ENCODE measurements at places on chromosomes 5 and 9.

DNA sequence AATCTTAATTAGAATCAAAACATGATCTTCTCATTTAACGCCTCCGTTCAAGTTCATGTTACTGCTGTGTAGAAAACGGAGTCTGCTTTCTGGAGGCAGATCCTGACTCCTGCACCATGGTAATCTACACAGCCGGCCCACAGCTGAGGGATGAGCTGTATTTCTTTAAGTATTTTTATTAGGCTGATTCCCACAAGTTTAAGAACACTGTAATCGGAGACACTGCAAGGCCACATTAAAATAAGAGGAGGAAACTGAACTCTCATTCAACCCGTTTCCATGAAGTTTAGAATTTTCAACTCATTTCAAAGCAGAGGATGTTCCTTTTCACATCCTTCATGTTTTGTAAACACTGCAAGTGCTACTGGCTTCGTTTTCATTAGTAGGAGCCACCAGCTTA, 372.2 kb downstream of the NFIB start:
- DNase-seq = no peak

- no peak for DNase-seq
These were observed 155.8 kb upstream of the GRAMD2B start for GRCh38 chr5:126267438-126267837.

DNA sequence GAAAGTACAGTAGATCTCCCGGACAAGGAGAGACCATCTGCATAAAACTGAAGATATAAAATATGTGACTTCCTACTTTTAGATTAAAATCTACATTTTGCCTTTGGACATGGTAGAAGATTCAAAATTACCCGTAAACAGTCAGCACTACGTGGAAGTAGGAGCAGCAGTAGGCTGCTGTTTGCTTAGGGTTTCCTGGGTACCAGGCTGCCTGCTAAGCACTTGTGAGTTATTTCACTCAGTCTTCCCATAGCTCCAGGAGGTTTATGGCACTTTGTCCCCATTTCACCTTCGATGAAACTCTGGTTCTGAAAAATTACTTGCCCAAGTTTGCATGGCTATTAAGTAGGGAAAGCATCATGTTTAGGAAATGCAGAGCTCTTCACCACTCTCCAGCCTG, 92.6 kb downstream of the STK32A start:
- no peak for DNase-seq

DNA sequence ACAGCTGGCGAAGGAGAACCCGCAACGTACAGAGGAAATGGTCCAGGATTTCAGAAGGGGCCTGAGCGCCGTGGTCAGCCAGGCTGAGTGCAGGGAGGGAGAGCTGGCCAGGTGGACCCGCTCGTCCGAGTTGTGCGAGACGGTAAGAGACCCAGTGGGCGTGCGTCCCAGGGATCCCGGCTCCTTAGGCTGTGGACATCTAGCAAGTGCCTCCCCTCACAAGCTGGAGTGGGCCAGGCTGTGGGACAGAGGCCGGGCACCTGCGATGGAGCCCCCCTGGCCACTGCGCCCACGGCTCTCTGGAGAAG, 29.5 kb upstream of the LRRC14B start:
- no peak for DNase-seq

DNA sequence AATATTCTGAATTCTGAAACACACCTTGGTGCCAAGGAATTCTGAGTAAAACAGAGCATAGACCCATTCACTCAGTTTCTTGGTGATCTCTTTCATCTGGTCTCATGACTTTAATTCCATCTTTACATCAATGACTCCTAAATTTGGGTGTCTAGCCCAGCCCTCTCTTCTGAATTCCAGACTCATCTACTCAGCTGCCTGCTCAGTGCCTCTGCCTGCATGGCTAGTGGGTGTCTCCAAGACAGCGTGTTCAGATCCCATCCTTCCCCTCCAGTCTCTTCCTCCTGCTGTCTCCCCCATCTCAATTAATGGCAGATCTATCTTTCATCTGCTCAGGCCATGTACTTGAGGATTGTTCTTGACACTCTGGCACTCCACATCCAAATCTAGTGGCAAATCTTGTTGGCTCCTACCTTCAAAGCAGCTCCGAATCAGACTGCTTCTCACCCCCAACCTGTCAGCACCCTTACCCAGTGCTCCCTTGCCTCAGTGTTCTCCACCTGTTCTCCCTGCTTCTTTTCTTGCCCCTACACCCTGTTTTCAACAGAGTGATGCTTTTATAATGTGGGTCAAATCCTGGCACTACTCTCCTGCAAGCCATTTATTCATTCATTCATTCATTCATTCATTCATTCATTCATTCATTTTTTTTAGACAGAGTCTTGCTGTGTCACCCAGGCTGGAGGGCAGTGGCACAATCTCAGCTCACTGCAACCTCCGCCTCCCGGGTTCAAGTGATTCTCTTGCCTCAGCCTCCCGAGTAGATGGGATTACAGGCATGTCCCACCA, 5.3 kb downstream of the CAVIN4 start:
- DNase-seq = no peak

DNA sequence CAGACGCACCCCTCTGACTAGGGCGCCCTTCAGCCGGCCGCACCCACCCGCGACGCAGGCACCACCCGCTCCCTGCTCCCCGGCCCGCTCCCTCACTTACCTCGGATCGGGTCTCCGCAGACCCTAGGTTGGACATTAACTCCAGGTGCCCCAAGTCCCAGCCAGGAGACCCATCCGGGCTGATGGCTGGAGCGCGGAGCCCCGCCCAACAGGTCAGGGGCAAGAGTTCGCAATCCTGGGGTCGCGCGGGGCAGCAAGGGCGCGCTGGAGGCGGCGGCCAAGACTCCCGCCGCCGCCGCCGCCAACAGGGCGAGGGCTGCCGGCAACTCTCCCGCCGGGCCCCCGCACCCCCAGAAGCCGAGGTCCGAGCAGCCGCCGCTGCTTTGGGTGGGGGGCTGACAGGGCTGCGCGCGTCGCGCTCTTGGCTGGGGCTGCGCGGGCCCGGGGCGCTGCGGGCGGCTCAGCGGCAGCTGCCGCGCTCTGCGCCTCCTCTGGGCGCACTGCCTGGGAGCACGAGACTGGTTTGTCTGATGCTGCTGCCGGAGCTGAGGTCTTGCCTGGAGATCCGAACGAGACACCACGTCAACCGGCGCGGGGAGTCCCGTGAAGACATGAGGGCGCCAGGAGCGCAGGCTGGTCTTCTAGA, at the start of gene GDNF:
Gene GDNF, minus strand, starts transcription at position 635 of the 646 bp plus-strand sequence. CDS start 5,245 bp downstream, outside the sequence.
- DNase-seq = peak; percentile 71

GRCh38 chr9:112029921-112030444, 133.4 kb downstream of the UGCG start:
- no peak for DNase-seq

DNA sequence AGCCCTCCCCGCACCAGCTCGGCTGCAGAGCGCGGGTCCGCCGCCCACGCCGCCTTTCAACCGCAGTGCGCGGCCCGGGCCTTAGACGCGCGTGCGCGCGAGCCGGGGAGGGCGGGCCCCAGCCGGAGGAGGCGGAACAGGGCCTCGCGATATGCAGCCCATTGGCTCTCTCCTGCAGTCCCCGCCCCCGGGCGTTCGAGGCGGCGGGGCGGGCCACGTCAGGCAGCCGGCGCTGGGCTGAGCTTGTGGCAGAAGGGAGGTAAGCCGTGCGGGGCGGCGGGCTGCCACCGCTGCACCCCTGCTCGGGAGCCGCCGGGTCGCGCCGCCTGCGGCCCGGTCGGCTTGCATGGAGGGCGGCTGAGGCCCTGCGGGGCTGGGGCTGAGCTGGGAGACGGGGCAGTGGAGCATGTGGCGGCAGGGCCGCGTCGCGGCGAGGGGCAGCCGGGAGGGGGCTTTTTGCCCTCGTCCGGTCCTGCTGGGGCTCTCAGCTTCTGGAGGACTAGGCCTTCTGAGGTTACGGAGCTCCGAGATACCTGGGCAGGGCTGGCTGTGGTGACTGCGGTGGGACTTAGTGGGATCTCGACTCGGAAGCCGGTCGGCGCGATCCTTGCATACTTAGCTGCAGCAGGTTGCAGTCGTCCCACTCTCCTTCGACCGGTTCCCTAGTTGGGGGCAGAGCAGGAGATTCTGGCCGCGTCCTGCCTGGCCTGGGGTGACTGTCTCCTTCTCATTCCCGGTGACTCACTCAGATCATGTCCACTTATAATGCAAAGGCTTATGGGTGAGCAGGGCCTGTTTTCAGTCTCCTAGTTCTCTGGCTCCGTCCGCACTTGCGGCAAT, at the start of gene FOCAD:
Gene FOCAD, plus strand, starts transcription at position 225 of the 840 bp plus-strand sequence. CDS start 31,095 bp downstream, outside the sequence.
- peak; percentile 96 for DNase-seq

DNA sequence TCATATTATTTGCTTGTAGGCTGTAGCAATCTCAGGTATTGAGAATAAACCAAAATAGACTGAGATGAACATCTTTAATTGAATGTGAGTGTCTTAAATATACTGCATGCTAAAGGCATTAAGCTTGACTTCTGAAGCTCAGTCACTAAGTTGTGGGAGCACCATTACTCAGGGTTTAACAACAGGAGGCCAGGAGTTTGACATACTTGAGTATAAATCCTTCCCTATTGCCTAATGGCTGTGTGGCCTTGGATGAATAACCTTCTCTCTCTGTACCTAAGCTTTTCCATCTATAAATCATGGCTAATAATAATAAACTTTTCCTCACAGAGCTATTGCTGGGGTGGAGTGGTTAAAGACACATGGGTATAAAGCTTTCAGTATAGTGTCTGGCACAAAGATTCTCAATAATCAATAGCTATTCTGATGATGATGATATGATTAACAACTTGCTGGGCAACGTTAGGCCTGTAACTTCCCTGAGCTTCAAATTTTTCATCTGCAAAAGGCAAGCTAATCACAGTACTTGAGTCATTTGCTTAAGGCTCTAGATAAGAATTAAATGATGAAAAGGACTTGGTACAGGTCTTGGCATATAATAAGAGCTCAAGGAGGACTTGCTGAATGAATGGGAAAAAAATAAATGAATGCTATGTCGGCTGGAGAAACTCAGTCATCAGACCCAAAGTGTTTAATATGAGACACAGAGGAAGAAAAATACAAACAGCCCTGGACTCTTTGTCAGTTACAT, 174.0 kb upstream of the IL12B start:
- no peak for DNase-seq

GRCh38 chr9:122095010-122095767, 2.1 kb upstream of the TTLL11 start:
- DNase-seq = peak; percentile 51

DNA sequence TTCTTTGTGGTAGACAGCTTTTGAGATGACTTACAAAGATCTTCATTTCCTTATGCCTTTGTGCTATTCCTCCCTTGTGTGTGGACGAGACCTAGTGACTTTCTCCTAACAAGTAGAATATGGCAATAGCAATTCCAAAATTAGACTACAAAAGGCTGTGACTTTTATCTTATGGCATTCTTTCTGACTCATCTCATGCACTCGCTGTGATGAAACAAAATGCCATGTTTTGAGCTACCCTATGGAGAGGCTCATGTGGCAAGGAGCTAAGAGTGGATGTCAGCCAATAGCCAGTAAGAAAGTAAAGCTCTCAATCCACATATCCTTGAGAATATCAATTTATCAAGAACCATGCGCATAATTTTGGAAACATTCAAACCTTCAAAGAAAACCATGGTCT, 380.5 kb upstream of the SMC2 start:
- DNase-seq = no peak

DNA sequence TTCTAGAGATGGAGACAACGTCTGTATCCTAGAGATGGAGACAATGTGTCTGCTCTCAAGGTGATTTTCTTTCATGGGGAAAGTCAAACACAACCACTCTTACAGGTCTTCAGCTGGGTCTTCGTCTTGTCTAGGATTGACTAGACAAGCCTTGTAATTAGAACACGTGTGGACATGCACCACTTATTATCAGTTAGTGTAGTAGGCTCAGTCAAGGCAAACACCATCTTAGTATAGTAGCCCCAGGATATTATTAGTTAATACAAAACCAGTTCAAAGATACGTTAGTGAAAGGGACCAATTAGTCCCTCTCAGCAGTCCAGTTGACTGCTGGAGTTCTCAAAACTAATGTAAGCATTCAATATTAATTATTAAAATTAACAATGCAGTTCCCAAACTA, 15.1 kb upstream of the CCL28 start:
- DNase-seq = no peak

DNA sequence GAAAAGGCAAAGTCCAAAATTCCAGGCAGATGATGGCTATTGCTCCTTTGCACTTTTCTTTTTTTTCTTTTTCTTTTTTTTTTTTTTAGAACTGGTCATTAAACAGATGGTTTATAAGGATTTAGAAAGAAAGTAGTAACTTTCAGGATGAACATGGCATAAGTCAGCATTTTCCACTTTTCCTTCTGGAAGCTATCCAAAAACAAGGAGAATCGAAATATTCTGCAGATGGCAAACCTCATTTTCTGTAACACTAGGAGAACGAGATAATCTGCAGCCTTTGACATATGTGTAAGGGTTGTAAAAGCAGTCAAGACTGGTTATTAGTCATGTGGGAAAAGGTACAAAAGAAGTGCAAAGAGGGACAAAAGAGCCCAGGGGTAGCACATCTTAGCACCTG, 69.1 kb upstream of the PUM3 start:
- no peak for DNase-seq

GRCh38 chr5:173537228-173537627, 79.2 kb downstream of the BOD1 start:
- no peak for DNase-seq

DNA sequence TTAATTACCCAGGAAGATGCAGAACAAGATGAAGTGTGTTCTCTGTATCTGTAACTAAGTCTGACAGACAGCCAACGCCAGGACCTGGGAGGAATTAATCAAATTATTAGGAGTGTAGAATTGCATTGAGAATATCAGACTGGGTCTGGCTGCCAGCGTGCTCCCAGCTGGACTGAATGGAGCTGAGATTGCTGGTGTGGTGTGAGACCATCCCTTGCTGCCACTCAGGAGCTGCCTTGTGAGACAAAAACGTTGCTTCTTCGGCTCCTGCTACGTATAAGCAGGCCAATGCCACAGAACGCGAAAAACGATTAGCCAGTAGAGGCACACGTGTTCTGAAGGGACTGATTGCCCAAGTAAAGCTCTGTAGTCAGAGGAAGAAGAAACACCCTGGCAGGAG, 66.8 kb downstream of the AMBP start:
- DNase-seq = no peak

DNA sequence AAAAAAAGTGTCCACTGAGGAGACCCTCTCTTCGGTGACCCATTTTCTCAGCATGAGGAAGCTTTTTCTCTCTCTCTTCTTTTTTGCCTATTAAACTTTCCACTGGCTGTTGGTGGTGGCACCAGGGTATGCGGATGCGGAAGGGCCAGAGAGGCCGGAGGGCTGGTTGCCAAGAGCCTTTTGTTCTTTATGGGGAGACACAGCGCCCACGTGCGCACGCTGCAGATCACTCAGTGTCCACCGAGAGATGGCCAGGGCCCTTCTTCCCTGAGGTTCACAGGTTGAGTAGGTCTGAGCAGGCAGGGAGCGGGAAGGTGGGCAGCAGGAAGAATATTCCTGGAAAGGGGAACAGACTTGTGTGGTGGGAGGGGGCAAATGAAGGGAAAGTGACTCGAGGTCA, 69.1 kb downstream of the STK10 start:
- no peak for DNase-seq

Measured in HEK293T (cell line).